ENCODE measurements at places on chromosomes 7 and 10.

DNA sequence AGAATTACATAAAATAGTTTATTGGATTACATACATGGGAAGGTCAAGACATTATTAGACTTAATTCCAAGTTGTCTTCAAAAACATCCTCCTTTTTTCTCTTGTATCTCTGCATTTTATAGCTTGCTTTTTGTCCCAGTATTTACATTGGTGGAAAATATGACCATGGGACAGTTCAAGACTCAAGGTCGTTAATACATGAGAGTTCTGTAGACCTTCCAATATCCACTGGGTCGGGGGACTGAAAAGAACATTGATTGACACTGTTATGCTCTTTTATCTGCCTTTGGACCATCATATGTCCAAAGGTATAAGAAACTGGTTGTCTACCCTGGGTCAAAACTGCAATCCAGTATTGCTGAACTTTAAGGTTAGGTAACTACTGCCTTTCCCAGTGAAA, 36.7 kb downstream of the AKR1C4 start:
- DNase-seq: no peak

DNA sequence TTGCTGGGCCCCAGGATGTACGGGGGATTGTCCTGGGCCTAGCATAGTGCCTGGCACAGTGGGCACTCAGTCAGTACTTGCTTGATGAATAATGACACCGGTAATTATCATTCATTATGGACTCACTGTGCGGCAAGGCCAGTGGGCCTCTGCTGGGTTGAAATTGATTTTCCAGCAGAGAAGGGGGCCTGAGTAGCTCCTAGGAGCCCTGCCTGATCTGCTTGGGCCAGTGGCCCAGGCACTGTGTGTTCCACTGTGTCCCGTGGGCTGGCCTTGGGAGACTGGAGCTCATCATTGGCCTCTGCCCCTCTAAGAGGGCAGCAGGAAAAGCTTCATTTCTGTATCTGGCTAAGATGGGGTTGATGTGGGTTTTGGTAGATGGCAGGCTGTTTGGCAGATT, 1.4 kb downstream of the CHST3 start:
- no peak for DNase-seq

GRCh38 chr10:96955794-96956193, 123.7 kb downstream of the LCOR start:
- DNase-seq: no peak

DNA sequence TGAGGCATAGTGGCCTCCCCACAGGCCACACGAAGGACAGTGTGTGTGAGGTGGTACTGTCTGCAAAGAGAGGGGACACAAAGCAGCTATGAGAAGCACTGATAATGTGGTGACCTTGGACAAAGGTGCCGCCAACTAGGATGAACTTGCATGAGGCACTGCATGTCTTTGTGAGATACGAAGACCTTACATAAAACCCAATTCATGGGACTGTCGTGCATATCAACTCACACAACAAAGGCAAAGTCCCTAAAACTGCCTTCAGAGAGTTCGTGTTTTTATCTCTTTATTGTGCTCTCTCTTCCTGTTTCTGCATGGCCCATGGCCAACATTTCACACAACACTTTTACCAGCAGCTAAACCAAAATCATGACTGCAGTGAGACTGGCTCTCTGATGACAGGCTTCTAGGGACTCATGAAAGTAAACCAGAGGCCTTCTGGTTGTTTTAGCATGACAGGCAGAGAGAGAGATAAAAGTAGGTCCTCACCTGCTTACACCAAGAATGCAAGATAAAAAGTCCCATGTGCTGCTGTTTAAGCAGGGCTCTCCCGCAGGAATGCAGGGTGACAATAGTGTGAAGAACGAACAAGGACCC, 347.8 kb downstream of the ELMO1 start:
- DNase-seq: no peak

GRCh38 chr7:2247141-2247995, 5.3 kb downstream of the NUDT1 start:
- DNase-seq: no peak

DNA sequence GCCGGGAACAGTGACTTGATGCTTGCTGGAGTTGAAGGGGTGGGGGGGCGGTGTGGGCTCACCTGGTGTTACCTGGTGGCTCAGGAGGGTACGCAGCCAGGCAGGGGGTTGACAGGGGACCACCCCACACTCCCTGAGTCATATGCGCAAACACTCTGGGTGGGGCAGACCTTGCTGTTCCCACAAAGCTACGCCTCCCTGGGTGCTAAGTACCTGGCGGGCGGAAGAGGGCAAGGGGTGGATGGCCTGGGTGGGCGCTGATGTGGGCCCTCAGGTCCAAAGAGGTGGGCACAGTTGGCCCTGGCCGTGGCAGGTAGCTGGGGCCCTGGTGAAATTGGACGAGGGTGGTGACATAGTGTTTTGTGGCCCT, 13.9 kb downstream of the STX1A start:
- DNase-seq: no peak
